ENCODE measurements at places on chromosomes 4 and X.

DNA sequence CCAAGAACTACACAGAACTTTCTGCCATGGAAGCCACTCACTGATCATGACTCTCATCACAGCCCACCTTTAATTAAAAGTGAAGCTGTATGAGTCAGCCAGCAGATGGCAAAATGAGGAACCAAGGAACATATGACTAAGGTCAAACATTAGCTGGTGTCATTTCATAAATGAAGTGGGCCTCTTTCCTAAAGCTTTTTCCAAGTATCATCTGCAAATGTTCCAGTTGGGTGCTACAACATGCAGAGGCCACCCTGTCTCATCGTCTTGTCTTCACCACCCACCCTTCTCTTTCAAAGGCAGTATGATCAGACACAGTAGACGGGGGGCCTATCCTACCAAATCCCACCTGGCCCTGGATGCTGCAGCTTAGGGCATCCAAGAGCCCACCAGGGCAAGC, 9.2 kb upstream of the EOLA1 start:
- no peak for DNase-seq

GRCh38 chr4:24527371-24527770, 57.0 kb downstream of the DHX15 start:
- no peak for DNase-seq

DNA sequence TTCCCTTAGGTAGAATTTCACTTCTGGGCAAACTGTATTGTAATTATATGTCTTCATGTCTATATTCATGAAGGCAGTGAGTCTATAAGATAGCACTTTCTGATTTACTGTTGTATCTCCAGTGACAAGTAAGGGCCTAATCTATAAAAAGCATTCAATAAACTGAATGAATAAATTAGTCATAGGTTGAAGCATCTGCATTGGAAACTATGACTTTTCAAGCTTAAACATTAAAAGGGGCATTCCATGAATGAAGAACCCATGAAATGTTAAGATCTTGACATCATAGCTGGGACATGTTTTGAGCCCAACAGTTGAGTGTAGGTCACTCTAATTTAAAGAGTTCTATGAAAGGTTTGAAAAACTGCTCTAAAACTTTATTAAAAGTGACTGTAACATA, 159.3 kb upstream of the LCORL start:
- DNase-seq: no peak

DNA sequence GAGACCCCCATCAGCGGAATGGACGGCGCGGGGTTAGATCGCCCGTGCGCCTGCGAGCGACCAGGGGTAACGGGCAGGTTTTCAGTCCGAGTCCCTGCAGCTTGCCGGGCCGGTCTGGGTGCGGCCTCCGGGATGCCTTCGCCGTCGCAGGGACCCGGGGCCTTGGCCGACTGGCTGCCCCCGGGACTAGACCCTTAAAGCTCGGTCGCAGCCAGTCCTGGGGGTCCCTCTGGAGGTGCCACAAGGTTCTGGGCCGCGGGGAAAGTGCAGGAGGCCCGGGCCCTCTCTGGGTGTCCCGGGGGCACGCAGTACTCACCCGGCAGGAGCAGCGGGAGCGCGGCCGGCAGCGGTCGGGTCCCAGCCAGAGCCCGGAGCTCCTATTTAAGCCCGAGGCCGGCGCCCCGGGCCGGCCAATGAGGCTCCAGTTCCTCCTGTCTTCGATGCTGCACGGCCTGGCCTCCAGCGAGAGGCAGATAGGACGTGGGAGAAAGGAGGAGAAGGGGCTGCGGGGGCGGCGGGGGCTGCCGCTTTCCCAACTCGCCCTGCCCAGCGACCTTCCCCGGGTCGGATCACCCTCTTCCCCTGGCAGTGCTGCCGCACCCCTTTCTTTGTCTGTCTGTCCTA, at the start of gene SPON2:
TSS of gene SPON2 (minus strand) at position 356 of the 624 bp plus-strand sequence.
- DNase-seq: no peak

- no peak for DNase-seq
These were observed 19.7 kb upstream of the GRPR start for GRCh38 chrX:16103625-16104024.

- DNase-seq: no peak
These were observed 111.1 kb upstream of the TLL1 start for GRCh38 chr4:165761963-165762362.
